ENCODE measurements at places on chromosomes 5 and 9.

DNA sequence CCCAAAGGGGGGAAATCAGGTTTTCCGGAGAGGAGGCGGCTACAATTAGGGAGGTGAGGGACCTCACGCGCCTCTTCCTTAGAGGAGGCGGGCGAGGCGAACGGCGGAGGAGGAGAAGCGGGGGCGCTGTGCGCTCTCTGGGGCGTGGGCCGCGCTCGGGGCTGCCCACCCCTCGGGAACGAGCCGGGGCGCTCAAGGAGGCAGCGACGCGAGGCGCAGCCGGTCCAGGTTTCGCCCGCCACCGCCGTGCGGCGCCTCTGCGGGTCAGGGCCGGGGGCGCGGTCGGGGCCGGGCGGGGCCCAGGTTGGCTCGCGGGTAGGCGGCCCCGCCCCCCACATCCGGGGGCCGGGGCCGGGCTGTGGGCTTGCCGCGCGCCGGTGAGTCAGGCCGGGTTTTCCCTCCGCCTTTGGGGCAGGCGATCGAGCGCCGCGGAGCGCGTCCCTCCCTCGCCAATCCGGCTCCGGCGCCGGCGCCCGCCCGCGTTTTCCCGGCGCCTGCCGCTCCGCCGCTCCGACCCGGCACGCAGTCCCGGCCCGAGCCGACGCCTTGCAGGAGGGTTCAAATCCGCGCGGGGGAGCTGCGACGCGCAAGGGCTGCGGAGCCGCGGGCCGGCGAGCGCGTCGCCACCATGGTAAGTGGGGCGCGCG, at the start of gene N4BP3:
Gene N4BP3 (plus strand): TSS at position 392 of the 647 bp plus-strand sequence. CDS start 6,052 bp downstream, outside the sequence.
- DNase-seq = peak; percentile 77

DNA sequence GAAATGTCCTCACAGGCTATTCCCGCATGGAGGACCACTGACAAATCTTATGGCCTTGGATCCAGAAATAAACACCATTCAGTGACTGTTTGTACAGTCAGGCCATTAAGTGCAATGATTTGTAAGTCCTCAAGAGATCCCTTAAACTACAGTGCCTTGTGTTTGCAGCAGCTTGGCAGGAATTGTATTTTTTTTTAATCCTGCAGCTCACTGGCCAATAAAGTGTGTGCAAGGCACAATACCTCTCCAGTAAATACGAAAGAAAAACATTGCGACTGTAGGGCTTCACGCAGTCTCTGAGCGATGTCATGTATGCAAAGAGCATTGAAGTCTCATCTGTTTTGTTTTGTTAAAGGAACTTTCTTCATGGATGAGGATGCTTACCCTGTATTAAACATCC, 74.2 kb upstream of the TUSC1 start:
- DNase-seq = no peak

DNA sequence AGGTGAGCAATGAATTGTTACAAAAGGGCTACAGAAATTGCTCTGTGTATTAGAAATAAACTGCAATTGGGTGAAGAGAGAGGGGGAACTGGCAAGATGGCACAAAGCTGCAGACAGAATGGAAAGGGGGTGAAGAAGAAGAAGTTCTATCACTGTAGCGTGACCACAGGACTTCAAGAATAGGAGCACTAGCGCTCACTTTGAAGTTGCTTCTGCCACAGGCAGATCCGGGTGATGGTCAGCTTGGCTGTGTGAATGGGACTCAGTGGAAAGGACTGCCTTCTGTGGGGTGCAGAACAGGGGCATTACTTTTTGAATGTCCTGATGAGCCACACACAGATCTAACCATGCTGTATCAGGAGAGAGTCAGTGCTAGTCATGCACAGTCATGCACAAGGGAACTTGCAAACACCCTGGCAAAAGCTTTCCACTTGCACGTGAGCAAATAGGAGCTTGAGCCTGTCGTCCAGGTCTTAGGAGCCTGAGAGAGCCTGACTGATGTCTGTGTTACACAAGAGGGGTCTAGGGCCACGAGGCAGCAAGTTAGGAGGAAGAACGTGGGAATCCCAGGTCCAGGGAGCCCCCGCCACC, 16.3 kb downstream of the IL5 start:
- DNase-seq = no peak

DNA sequence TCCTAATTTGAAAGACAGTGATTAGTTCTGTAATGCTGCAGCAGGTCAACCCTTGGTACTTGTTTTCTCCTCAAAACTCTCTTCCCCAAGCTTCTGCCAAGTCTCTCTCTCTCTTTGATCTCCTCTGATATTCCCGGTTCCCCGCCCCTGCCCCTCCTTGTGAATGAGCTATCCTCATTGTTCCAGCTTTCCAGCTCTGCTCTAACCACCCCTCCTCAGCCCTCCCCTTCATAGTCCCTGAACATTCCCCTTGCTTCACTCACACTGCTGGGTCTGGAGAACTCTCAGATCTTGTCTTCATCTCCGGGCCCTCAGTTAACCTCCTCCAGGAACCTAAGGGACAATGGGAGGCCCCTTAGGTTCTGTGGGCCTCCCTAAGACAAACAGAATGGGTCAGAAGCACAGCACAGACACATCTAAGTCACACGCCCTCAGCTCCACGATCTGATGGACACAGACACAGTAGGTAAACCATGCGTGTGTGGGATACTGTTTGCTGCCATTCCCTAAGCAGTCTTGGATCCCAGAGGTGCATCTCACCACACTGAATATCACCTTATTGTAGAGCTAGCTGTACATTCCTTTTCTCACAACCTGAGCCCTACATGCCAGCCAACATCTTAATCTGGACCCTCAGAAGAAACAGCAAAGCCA, 17.4 kb upstream of the LARP1 start:
- DNase-seq = no peak

GRCh38 chr5:134758176-134758503, 439 bp upstream of the DDX46 start:
- no peak for DNase-seq

- no peak for DNase-seq
These were observed 66.2 kb downstream of the MPDZ start for GRCh38 chr9:13213337-13213736.

DNA sequence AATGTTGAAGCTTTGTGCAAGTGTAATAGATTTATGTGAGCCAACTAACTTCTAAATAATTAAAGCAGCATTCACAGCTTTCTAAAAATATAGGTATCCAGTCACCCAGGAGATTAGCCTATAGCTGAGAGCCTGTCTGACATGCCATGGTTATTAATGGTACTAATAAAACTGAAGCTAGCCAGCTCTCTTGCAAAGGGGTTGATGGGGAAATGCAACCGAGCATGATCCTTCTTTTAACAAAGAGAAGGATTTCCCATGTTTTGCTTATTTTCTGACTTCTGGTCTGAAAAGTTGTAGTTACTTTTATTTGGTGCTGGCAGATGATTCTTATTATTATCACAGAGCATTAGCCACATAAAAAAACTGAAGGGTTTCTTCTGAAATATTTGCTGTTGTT, 488.7 kb upstream of the CYLC2 start:
- no peak for DNase-seq

DNA sequence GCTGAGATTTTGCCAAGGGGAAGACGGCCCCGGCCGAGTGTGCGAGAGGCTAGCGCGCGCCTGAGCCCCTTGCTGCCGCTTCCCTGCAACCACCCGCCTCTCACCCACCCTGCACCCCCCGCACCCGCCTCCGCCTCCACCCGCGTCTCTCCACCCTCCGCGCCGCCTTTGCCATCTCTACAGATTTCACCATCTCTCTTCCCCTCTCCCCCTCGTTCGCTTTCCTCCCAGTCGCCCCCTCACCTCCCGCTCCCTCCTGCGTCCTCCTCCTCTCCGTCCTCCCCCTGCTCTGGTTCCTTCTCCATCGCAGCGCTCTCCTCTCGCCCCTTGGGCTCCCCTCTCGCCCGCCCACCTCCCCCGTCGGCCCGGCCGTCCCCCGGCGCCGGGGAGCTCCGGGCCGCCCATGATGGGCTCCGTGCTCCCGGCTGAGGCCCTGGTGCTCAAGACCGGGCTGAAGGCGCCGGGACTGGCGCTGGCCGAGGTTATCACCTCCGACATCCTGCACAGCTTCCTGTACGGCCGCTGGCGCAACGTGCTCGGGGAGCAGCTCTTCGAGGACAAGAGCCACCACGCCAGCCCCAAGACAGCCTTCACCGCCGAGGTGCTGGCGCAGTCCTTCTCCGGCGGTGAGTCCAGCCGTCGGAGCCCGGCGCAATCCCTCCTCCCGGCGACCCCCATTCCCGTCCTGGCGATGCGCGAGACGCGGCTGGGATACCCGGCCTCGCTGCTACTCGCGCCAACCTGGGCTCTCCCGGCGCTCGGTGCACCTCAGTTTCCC, at the start of gene PRDM12:
Gene PRDM12 (plus strand): TSS at position 344 of the 778 bp plus-strand sequence. CDS start 60 bp downstream, at position 404.
- peak; percentile 17 for DNase-seq

DNA sequence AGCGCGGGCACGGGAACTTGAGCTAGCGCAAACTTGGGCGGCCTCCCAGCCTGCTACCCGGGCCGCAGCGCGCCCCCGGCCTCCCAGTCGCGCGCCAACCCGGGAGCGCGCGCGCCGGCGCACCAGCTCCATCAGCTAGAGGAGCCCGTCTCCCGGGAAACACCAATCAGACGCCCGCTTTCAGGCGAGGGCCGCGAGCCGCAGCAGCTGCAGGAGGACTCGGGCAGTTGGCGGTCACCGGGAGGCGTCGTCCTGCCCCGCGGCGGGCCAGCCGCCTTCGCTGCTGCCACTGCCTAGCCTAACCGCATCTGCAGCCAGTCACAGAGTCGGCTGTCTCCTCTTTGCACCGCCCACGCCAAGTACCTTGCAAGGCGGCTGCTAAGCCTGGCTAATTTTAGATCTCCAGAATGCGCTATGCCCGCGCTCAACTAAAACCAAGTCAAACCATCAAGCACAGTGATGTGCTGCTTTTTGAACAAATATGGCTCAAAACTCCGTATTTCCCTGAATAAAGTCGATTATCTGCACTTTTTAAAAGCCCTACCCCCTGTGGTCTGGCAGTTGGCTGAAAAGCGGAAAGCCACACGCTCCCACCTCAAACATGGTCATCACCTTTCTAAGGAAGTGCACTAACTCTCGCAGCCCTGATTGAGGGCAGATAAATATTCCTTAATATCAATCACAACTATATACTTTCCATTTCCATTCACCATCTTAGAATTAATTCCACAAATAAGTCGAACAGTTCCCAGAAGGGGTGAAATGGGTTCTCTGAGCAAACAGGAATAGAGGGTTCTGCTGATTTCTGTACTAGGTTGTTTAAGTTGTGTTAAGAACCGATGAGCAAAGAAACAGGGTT, 221.8 kb downstream of the MEF2C start:
- peak; percentile 94 for DNase-seq

DNA sequence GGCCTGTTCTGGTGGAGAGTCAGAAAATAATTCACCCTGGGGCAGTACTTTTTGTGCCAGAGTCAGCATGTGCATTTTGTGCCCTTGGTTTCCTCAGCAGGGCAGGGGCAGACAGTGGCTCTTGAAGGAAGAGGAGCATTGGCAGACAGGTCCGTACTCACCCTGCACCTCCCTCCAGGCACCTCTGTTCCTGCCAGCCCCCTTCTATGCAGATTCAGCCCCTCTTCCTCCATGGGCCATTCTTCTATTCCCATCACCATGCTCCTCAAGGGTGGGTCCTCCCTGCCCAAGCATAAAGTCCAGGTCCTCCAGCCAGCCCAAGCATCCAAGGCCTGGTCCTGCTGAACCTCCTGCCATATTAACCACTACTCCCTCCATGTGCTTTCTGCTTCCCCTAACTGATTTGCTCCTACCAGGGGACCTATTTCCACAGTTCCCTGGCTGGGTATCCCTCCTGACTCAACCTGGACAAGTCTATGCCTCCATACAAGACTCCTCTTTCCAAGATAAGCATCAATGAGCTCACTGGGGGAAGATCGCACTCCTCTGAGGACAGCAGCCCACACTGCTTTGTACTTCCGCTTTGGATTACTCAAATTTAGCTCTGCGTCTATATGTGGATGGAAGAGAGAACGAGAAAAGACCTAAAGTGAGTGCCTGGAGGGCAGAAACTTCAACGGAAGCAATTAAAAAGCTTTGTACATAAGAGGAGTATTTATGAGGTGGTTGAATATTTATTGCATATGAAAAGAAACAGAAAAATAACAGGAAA, 9.3 kb upstream of the ACSL6 start:
- no peak for DNase-seq

- DNase-seq = no peak
These were observed 188.7 kb upstream of the ITGA1 start for GRCh38 chr5:52598968-52599367.

DNA sequence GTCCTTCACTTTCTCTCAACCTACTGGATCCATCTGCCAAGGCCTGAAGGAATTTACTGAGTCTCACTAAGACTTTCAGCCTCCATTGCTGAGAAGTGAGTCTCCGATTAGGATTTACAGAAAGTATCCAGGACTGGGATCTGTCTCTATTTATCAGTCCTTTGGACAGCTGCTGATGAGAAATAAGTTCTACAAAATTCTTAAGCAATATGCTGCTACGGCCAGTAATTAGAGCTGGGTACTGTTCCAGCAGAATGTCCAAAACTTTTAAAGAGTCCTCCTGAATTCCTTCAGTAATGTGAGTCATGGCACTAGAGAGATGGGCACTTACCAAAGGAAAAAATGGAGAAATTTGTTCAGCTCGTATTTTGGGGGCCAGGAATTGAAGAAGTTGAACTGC, 5.9 kb downstream of the TEX10 start:
- DNase-seq = no peak

DNA sequence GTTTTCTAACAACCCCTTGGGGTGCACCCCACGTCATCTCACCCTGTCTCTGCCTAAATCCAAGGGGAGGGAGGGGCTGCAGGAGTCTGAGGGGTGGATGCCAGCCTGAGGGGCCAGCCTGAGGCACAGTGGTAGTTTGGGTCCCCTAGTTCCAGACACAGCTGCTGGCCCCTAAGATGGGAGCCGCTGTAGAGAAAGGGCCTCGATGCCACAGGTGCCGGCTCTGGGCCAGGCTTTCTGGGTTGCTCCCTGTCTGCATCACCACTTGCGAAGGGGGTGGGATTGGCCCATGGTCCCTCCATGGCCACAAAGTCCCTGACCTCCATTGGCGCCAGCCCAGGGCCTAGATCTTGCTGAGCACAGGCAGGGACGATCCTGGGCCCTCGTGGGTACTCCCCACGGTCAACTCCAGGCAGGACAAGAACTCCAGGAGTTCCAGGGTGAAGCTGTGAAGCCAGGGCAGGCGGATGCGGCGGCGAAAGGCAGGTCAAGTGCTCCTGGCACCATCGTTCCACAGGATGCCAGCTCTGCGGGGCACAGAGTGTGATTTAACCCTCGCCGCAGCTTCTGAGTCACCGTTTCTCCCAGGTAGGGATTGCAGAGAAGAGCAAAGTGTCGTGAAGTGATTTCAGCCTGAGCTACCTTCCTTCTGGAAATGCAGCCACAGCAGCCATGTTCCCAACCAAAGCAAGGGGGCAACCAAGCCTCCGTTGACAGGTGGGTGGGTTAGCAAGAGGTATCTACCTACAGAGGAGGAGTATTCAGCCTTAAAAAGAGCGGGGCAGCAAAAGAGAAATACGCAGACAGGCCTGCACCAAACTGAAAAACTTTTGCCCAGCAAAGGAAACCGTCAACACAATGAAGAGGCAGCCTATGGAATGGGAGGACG, 41.6 kb upstream of the EXOC3 start:
- DNase-seq = no peak

DNA sequence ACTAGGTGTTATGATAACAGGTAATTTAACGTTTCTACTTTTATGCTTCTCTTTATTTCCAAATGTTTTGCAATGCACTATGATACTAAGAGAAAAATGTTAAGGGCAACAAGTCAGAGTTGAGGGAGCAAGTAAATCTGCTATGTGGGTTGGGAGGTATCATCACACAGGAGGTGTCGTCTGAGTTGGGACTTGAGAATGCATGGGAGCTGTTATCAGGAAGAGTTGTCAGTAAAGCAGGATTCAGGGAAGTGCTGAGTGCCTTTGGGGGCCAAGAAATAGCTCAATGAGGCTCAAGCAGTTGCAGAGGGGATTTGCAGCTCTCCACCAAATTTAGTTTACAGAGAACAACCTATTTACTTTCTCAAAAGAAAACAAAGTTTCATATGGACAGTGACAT, 108.0 kb downstream of the PPP2R2B start:
- no peak for DNase-seq

GRCh38 chr5:139474890-139475791, 4.3 kb downstream of the SMIM33 start:
- DNase-seq = no peak

All from neuronal stem cell (in vitro differentiated cells).